ENCODE measurements at places on chromosomes 1 and 21.

DNA sequence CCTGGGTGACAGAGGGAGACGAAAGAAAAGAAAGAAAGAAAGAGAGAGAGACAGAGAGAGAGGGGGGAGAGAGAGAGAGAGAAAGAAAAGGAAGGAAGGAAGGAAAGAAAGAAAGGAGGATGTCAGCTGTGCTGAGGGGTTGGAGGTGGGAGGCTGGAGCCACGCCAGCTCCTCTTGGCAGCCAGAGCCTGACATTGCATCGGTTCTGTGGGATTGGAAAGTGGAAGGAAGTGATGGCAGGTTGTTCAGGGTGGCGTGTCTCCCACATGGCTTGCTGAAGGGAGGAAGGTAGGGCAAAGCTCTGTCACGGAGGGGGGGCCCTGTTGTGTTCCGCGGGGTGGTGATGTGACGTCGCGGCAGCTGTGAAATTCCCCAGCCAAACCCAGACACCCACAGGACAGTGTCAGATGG, 30.7 kb downstream of the EIF2D start:
- H3K4me1 ChIP-seq, result peaks cover 46% of the 10 kb centered on the region
- DNase-seq, result no peak
- H3K27me3 ChIP-seq, result no peaks in the 10 kb centered on the region
- no peak overlapping the region for H3K27ac ChIP-seq
- H3K4me3 ChIP-seq, result no peak overlapping the region

GRCh38 chr1:215568299-215568692, 1.2 kb downstream of the KCTD3 start:
- peak overlapping the region; percentile 98 for H3K27ac ChIP-seq
- DNase-seq, result no peak
- peak overlapping the region; percentile 95 for H3K4me3 ChIP-seq

DNA sequence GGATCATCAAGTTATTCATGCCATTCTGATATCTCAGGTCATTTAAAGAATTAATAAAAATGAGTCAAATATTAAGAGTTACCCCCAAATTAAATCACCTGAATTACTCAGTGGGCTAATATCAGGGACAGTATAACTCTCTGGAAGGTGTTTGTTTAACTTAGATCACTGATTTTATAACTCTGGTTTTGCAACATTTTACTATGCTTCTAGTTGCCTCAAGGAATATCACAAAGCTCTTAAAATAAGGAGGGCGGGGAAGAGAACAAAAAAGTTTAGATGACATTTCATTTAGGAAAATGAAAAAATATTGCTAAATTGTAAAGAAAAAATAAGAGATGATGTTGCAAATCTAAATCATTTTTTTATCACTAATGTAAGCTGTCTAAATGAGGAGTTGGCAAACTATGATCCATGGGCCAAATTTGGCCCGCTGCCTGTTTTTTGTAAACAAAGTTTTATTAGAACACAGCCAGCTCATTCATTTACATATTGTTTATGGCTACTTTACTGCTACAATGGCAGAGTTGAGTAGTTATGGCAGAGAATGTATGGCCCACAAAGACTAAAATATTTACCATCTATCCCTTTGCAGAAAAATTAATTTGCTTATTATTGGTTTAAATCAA, 31.9 kb upstream of the SLC19A2 start:
- H3K4me1 ChIP-seq, result no peaks in the 10 kb centered on the region
- H3K27ac ChIP-seq, result no peak overlapping the region
- H3K27me3 ChIP-seq, result no peaks in the 10 kb centered on the region
- H3K4me3 ChIP-seq, result no peak overlapping the region

- no peaks in the 10 kb centered on the region for H3K4me1 ChIP-seq
- no peak for DNase-seq
- no peaks in the 10 kb centered on the region for H3K27me3 ChIP-seq
- no peak overlapping the region for H3K4me3 ChIP-seq
- H3K36me3 ChIP-seq, result no peaks in the 10 kb centered on the region
Measured at GRCh38 chr1:61828805-61829204, 86.5 kb downstream of the PATJ start.

DNA sequence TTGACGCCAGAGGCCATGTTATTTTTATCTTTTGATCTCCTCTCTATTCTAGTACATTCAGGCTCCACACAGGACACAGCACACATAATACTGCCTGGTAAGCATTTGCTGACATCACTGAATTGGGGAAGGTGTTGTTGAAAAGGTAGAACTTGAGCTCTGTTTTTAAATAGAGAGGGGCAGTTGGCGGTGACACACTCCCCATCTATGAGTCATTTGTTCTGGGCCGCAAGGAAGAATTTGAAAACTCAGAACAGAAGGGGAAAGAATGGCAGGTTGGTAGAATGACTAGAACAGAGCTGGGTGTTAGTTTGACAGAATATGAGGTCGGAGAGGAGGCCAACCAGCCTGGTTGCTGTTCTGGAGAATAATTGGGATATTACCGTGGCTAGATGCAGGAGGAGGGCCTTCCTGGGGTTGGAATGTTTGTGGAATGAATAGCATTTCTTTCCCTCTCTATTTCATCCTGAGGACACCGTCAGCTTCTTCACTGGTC, 52.1 kb upstream of the ERRFI1 start:
- no peak for DNase-seq
- peaks cover 28% of the 10 kb centered on the region for H3K4me1 ChIP-seq
- peak overlapping the region; percentile 71 for H3K27ac ChIP-seq

DNA sequence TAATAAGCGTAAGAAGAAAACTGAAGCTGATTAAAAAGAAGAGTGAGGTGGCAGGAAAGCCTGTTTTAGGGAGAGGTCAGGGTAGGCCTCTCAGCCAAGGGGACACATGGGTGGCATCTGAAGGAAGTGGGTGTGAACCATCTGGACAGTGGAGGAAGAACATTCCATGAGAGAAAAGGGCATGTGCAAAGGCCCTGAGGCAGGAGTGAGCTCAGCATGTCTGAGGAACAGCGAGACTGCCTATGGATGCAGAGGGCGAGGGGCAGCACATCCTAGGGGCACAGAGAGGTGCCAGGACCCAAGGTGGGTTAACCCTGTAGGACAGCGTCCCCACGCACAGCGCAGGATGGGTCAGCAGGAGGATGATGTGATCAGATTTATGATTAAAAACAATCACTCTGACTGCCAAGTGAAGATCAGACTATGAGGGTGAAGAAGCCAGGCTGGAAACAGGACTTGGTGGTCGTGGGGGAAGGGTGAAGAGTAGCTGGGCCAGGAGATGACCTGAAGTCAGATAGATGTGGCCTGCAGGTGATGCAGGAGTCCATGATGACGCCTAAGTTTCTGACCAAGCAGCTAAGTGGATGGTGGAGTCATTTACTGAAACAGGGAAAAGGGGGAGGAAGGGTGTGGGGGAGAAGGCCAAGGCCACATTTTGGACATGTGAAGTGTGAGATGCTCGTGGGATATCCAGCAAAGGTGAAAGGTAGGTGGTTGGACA, 37.9 kb downstream of the PABPC4 start:
- H3K4me1 ChIP-seq, result no peaks in the 10 kb centered on the region
- H3K27me3 ChIP-seq, result no peaks in the 10 kb centered on the region
- no peak overlapping the region for H3K27ac ChIP-seq
- H3K4me3 ChIP-seq, result no peak overlapping the region
- DNase-seq, result no peak

DNA sequence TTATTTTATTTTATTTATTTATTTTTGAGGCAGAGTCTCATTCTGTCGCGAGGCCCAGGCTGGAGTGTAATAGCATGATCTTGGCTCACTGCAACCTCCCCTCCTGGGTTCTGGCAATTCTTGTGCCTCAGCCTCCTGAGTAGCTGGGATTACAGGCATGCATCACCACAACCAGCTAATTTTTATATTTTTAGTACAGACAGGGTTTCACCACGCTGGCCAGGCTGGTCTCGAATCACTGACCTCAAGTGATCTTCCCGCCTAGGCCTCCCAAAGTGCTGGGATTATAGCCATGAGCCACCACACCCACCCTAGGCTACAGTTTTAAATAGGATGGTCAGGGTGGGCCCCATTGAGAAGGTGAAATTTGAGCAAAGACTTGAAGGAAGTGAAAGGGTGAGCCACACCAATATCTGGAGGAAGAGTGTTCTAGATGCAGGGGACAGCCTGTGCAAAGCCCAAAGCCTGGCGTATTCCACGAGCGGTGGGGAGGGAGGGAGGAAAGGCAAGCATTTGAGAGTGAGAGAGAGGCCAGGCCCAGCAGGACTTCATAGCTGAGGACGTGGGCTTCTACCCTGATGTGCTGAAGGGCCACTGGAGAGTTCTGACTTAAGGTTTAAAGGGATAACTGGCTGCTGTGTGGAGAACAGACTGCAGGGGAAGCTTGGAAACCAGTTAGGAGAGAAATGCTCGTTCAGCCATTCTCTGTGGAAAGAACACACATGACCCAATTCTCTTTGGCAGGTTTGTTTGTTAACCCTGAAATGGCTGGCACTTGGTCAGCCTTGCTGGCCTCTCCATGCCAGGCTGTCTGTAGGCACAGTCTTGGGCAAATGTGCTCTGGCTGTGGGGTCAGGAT, 62.6 kb upstream of the FAM20B start:
- H3K4me3 ChIP-seq, result no peak overlapping the region
- H3K36me3 ChIP-seq, result no peaks in the 10 kb centered on the region
- no peak overlapping the region for H3K27ac ChIP-seq

- no peaks in the 10 kb centered on the region for H3K27me3 ChIP-seq
- H3K4me1 ChIP-seq, result no peaks in the 10 kb centered on the region
- H3K27ac ChIP-seq, result no peak overlapping the region
- no peak overlapping the region for H3K4me3 ChIP-seq
- H3K36me3 ChIP-seq, result peaks cover 5% of the 10 kb centered on the region
Measured at GRCh38 chr1:5891736-5892135, 100.5 kb downstream of the NPHP4 start.

GRCh38 chr1:68338081-68338480, 105.8 kb upstream of the WLS start:
- no peaks in the 10 kb centered on the region for H3K4me1 ChIP-seq
- no peak for DNase-seq
- no peaks in the 10 kb centered on the region for H3K36me3 ChIP-seq
- H3K4me3 ChIP-seq, result no peak overlapping the region
- H3K27ac ChIP-seq, result no peak overlapping the region

DNA sequence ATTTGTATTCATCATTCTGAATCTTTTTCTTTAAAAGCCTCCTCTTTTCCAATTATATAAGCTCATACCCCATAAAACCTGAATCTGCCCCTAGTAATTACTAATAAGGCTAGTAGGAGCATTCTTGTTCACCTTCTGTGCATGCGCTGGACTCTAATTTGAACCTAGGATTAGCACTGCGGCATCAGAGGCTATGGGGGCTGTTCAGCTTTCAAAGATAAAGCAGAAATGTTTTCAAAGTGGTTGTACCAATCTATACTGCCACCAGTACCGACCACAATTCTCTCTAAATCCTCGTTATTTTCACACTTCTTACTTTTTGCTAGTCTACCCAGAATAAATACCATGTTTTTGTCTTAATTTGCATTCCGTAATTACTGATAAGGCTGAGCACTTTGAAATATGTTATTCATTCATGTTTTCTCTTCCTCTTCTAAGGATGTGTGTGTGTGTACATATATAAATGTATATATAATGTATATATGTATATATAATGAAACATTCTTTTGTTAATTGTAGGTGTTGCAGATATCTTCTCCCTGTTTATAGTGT, 1.6 kb upstream of the DDX59 start:
- H3K4me1 ChIP-seq, result peaks cover 17% of the 10 kb centered on the region
- H3K27ac ChIP-seq, result no peak overlapping the region
- H3K36me3 ChIP-seq, result no peaks in the 10 kb centered on the region
- H3K4me3 ChIP-seq, result no peak overlapping the region
- no peak for DNase-seq

DNA sequence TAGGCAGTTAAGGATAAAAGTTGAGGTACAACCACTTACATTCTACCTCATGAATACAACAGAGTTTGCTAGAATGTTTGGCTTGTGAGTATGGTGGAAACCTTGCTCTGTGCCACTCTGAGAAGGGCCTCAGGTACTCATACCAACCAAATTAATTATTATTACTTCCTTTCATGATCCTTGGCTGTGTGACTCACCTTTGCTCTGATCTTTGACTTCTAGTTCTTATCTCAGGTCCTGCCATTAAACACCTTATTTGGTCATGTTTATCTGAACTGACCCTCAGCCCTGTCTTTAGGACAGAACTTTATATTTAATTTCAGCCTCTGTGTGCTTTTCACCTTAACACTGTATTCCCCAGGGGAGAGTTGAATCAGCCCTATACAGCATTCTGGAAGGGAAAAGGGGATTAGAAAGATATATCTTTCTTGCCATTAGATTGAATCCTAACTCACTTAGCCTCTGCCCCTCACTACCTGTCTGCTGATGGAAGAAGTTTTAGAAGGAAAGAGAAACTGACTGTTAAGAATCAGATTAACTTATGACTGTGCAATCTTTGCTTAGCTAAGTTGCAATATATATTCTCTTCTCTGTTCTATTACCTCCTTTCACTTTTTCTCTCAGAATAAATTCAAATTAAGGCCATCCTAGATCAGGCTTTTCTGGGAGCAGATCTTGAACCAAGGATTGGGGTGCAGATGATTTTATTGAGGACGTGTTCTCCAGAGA, 260.4 kb upstream of the DPYD start:
- no peak for DNase-seq
- H3K4me1 ChIP-seq, result no peaks in the 10 kb centered on the region
- no peaks in the 10 kb centered on the region for H3K36me3 ChIP-seq

DNA sequence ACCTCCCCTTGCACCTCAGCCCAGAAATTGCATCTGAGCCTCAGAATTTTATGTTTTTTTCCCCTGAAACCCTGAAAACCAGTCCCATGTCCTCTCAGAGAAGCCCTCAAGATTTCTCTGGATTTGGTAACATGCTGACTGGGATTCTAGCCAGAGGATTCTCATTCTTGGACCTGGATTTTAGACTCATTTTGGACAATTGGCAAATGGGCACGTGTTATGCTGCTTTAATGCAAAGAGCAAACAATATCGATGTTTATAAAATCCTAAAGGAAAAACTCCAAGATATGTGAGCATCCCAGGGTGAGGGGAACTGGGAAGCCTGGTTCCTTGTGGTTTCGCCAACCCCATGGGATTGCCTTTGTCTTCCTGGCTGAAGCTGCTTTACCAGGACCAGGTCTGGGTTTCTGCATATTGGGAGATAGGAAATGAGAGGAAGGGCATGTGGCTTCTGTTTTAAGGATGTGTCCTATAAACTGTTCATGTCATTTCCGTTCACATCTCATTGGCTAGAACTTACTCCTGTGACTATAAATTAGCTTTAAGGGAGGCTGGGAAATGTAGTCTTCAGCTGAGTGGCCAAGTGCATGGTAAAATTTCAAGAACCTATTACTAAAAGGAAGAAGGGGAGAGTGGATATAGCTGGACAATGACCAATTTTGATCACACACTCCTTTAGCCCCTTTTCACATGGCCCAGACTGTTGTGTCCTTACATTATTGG, 27.2 kb upstream of the BCL10 start:
- H3K4me1 ChIP-seq, result peaks cover 4% of the 10 kb centered on the region
- H3K36me3 ChIP-seq, result no peaks in the 10 kb centered on the region
- no peak for DNase-seq
- no peak overlapping the region for H3K27ac ChIP-seq

GRCh38 chr21:16420031-16420724, 690.4 kb downstream of the USP25 start:
- H3K4me1 ChIP-seq, result peaks cover 14% of the 10 kb centered on the region
- H3K27ac ChIP-seq, result peak overlapping the region; percentile 85
- no peaks in the 10 kb centered on the region for H3K36me3 ChIP-seq
- DNase-seq, result no peak
- no peaks in the 10 kb centered on the region for H3K27me3 ChIP-seq

GRCh38 chr1:45013551-45014209, 1.6 kb downstream of the UROD start:
- peak overlapping the region; percentile 73 for H3K27ac ChIP-seq
- DNase-seq, result no peak
- no peaks in the 10 kb centered on the region for H3K27me3 ChIP-seq
- H3K36me3 ChIP-seq, result peaks cover 11% of the 10 kb centered on the region
- H3K4me3 ChIP-seq, result no peak overlapping the region
- H3K4me1 ChIP-seq, result peaks cover 46% of the 10 kb centered on the region

GRCh38 chr1:209123601-209124000, 459.9 kb upstream of the CAMK1G start:
- H3K36me3 ChIP-seq, result no peaks in the 10 kb centered on the region
- no peaks in the 10 kb centered on the region for H3K4me1 ChIP-seq
- H3K27ac ChIP-seq, result no peak overlapping the region
- DNase-seq, result no peak
- no peaks in the 10 kb centered on the region for H3K27me3 ChIP-seq
- H3K4me3 ChIP-seq, result no peak overlapping the region
